ENCODE measurements at places on chromosomes 1 and 21. TPM values are rescaled to one million over a fixed set of nuclear protein-coding genes. Genes with fewer than 3 reads are reported as not detected.

Gene MMP23B
- total RNA-seq, result 0.24 TPM

Gene DENND2C
- total RNA-seq, result 0.29 TPM

Gene SRM
- total RNA-seq, result 35.6 TPM

Gene BLACAT1
- not detected for total RNA-seq

Gene CNKSR1
- total RNA-seq, result 0.12 TPM

Gene GJA4
- not detected for total RNA-seq

Gene SLC37A1
- 0.24 TPM for total RNA-seq

Gene AJAP1
- total RNA-seq, result 2.2 TPM

Gene NUAK2
- total RNA-seq, result 1.2 TPM

Gene CRP
- not detected for total RNA-seq

DNA sequence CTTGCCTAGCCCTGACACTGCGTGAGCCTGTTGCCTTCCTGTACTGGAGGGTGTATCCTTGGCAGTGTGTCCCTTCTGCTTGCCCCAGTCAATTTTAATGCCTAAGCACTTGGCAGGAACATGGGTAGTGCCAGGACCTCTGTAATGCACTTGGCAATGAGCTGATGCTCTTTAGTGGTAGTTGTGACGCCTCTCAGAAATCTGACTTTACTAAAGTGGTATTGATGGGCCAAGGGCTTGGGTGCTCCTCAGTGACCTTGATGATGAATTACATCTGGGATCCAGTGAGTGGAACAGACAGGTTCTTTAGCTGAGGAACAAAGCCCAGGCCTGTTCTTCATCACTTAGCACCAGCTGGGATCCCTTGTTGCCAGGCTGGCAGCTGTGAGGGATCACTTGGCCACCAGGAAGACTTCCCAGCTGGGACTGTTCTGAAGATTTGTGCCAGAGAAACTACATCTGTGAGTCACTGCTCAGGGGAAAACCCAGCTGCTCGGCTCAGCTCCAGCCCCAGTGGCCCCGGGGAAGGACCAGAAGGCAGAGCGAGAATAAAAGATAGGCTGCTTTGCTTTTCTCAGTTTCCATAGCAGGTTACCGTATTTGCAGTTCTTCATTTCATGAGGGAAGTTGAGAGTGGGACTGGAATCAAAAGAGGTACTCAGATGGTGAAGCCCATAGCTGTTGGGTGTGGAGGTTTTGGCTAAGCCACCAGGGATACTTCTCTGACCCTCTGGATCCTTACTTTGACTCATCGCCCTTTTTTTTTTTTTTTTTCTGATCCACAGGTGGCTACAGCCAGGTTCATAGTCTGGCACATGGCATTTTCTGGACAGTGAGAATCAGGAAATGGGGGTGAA, 28.5 kb upstream of the KCNA2 start:
- peak; percentile 95 for DNase-seq

DNA sequence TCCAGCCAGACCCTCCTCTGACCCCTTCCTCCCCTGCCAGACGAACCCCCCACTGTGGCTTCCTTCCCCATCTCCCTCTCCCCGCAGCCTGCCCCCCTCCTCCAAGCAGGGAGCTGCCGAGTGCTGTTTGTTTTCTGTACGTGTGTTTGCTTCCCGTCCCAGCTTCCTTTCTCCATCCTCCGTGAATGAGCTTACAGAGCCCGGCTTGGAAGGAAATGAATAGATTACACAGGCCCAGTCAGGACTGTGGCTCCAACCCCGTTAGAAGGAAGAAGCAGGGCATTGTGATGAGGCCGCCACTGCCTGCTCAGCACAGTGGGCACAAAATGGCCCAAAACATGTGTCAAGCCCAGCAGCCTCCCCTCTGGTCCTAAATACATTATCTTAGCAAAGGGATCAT, 123.2 kb downstream of the IGSF21 start:
- no peak for DNase-seq

- DNase-seq, result peak; percentile 83
These were observed 143.0 kb downstream of the FMN2 start for GRCh38 chr1:240234485-240235210.

- peak; percentile 1 for DNase-seq
These were observed 372.5 kb upstream of the ST6GALNAC5 start for GRCh38 chr1:76494807-76495206.

GRCh38 chr1:233094269-233094668, 143.9 kb downstream of the NTPCR start:
- no peak for DNase-seq

DNA sequence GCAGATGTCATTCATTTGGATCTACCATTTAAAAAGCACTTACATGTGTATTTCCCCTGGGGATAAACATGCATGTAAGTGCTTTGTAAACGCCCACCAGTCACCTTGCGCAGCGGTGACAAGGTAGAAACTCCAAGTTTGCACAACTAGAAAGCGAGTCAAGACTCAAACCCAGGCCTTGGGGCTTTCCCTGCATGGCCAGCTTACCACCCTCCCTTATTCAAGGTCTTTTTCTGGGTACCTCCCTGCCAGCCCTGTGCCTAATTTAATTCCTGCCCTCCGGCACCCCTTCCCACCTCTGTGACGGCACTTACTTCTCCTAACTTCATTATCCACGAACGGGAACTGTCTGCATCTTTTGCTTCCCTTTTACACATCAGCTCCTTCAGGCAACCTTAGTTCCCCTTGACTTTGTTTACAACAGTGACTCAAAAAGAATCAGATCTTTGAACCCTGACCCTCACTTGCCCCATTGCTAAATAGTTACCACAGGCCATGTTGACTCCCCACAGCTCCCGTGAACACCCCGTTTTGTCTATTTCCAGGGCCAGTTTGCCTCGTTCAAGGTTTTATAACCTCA, 138.3 kb upstream of the ETS2 start:
- no peak for DNase-seq

- DNase-seq, result no peak
These were observed 53.1 kb downstream of the MYOM3 start for GRCh38 chr1:24058671-24059455.

- no peak for DNase-seq
These were observed 4.4 kb downstream of the CDC42 start for GRCh38 chr1:22056936-22057335.

DNA sequence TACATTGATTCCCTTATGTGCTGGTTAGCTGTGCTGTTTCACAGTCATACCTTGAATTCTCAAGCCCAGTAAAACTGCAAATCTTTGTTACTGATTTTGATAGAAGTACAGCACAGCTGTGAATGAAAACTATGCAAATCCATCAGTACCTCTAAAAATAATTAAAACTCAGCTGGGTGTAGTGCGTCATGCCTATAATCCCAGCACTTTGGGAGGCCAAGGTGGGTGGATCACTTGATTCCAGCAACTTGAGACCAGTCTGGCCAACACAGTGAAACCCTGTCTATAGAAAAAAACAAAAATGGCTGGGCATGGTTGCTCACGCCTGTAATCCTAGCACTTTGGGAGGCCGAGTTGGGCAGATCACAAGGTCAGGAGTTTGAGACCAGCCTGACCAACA, 61.2 kb downstream of the NUP210L start:
- no peak for DNase-seq

DNA sequence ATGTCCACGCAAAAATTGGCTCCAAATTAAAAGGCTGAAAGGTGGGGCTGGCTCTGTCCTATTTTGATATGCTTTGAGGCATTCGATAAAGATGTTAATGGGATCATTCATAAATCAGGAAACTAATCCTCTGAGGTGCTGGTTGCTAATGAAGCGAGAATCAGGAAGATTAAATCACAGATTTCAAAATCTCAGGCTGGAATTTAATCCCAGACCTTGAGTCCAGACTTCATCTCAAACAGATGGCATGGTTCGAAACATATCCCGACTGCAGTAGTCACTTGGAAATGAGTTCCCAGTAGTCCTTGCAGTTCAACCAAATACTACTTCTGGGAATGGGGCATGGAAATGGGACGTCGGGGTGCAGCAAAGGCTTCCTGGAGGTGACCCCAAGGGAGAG, 4.5 kb upstream of the KLF17 start:
- no peak for DNase-seq

GRCh38 chr1:54400329-54400728, 5.9 kb downstream of the SSBP3 start:
- DNase-seq, result no peak

GRCh38 chr1:151056149-151056548, 3.3 kb downstream of the CDC42SE1 start:
- no peak for DNase-seq

- DNase-seq, result no peak
These were observed 138.9 kb downstream of the HMGB4 start for GRCh38 chr1:34002810-34003209.
